GF-D8 (cell line): ENCODE measurements at places on chromosomes 6 and 20.

GRCh38 chr6:138440296-138440695 lies 36.3 kb downstream of the HEBP2 start:
- no peak for DNase-seq

- DNase-seq = no peak
Measured at GRCh38 chr6:14442242-14442641, 324.7 kb downstream of the CD83 start.

DNA sequence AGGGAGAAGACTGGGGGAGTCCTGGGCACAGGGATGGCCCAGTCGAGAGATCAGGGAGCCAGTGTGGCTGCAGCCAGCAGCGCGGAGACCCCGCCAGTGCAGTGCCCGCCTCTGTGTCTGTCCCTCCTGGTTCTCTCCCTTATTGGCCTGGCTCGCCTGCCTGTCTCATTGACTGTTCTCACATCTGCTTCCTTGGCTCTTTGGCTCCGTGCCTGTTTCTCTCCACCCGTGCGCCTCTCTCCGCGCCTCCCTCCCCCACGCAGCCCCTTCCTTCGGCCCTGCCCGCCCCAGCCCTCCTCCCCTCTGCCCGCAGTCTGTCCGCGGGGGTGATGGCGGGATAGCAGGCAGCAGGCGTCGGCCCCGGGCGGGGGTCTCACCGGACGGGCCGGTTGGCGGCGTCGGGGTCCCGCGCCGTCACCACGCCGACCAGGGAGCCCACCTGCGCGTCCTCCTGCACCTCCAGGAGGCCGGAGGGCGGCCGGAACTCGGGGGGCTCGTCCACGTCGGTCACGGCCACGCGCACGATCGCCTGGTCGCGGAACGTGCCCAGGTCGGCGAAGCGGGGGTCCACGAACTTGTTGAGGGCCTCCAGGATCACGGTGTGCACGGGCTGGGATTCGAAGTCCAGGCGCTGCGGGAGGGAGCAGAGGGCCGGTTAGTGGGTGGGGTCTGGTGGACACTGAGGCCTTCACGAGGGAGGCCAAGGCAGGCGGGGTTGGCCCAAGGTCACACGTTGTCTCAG lies 92.0 kb downstream of the CD40 start:
- DNase-seq = no peak

- DNase-seq = no peak
Measured at GRCh38 chr6:24126586-24127192, 674 bp downstream of the NRSN1 start.

DNA sequence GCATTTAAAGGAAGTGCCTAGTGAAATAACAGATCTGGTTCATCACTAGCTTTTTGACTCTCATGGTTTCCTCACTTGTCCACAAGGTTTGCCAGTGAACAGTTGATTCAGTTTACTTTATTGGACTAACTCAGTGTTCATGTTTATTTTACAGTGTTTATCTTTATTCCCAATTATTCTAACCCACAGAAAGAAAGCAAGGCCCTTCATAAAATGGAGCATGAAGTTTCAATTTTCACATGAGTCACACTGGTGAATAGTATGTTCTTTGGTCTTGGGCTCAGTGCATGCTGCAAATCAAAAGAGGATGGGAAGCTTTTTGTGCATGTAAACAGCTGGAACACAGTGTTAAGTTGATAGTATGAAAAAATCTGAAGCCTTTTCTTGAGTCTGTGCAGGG lies 217.6 kb upstream of the HDDC2 start:
- DNase-seq = no peak
